ENCODE measurements at places on chromosomes 7 and 10. TPM values are rescaled to one million over a fixed set of nuclear protein-coding genes. Genes with fewer than 3 reads are reported as not detected.

LIPN gene
- not detected for total RNA-seq

GRCh38 chr7:47500103-47500563, 81.8 kb downstream of the TNS3 start:
- no peak for DNase-seq

- no peak for DNase-seq
These were observed 244.9 kb upstream of the LRRTM3 start for GRCh38 chr10:66680886-66681285.

DNA sequence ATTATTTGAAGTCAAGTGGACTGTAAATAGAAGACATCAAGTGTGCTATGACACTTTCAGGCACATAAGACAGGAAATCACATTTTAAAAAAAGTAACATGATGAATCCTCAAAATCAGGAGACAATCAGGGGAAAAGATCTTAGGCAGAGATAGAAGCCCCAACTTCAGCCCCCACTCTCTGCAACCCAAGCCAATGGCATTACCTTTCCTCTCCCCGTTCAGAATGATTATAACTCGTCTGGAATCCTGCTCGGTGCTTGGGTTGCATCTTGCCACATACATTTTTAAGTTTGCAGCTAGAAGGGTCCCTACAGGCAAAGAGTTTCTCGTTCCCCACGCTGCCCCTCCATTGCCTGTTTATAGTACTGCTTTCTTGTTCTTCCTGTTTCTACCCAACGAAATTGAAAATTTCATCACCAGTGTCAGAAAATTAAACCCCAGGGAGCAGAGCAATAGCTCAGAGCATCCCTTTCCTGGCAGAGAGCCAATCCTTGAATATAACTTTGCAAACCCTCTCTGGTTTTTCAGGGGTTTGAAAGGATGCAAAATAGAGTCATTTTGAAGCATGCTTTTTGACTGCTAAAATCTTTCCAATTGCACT, 260.5 kb upstream of the AOAH start:
- no peak for DNase-seq

DNA sequence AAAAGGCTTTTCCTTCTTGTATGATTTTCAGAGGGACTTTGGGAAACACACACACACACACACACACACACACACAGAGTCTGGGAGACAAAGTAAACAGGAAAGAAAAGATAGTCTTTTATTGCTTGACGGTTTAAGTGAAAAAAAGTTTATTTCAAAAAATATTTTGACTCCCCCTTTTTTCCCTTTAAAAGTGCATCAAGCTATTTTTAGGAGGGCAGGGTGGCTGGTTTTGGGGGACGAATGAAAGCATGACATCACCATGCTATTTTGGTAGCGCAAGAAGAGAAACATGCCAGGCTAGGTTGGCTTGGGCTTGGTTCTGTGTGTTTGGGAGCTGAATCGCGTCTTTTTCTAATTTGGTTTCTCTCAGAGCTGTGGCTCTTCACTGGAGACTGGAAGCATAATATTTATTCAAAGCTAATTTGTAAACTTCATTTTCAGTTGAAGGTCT, 129.2 kb downstream of the BAMBI start:
- DNase-seq, result no peak

DNA sequence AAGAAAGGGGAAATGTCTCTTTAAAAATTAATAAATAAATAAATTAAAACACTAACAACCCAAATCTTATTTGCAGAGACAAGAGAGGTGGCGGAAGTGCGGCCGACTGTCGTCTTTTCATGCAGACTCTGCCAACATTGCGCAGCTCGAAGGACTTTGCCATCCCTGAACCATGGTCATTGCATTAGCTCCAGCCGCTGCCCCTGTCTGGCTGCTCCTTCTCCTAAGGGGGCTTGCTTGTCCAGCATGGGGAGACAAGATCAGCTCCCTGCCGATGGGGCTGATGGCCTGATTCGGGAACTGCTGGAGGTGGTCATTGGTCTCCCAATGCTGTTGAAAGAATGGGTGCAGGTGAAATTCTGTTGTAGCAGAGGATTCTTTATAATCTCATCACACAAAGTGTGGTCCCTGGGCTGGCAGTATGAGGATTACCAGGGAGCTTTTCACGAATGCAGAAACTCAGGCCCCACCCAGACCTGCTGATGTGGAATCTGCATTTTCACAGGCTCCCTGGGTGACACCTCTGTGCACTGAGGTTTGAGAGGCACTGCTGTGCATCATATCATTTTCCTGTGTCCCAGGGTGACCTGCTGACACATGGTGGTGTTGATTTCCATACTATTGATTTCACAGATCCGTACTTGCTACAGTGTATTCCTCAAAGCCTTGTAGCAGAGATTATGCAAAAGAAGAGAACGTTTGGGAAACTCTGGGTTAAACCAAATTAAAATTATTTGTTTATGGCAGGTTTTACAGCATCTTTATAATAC, 172.4 kb upstream of the ZMIZ1 start:
- no peak for DNase-seq

DNA sequence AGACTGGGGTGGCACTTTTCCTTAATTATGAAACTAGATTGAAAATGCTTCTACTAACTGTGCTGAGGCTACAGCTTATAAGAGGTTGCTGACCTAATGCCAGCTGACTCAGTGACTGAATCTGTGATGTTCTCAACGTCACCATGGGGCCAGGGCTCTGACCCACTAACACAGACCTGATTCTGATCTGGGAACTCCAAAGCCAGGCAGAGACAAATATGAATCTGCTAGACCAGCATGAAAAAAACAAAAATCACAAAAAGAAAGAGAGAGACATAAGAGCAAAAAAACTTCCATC, 16.1 kb downstream of the USP6NL start:
- DNase-seq, result no peak

DNA sequence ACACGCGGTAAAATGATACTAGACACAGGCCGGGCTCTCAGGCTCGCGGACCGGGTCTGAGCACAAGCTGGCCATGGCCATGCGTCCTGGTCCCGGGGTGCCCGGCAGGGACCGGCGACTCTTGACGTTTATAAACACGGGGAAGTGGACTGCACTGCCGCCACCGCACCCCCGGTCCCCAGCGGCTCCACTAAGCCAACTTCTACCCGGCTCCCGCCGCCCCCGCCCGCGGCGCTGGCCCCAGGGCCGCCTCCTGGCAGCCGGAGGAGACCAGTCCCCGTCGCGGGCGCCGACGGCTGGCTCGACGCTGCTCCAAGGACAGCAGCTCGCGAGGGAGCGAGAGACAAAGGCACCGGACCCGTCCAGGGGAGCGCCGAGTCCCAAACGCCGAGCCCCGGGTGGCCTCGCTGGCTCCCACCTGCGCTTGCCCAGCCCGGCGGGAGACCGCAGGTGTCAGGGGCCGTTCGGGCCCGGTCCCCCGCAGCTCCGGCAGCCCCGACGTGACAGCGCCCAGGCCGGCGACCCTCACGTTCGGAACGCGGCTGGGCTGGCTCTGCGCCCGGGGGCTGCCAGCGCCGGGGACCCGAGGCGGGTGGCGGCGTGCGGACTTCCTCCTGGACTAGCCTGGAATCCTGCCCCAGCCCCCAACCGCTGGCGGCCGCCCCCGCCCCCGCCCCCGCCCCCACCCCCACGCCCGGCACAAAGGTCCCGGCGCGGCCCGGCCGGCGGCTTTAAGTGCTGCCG, 517 bp downstream of the ITGB1 start:
- no peak for DNase-seq

- DNase-seq, result no peak
These were observed 2.5 kb downstream of the MTPN start for GRCh38 chr7:135974667-135975066.

- no peak for DNase-seq
These were observed 78.8 kb upstream of the FAM180A start for GRCh38 chr7:135827391-135827790.

DNA sequence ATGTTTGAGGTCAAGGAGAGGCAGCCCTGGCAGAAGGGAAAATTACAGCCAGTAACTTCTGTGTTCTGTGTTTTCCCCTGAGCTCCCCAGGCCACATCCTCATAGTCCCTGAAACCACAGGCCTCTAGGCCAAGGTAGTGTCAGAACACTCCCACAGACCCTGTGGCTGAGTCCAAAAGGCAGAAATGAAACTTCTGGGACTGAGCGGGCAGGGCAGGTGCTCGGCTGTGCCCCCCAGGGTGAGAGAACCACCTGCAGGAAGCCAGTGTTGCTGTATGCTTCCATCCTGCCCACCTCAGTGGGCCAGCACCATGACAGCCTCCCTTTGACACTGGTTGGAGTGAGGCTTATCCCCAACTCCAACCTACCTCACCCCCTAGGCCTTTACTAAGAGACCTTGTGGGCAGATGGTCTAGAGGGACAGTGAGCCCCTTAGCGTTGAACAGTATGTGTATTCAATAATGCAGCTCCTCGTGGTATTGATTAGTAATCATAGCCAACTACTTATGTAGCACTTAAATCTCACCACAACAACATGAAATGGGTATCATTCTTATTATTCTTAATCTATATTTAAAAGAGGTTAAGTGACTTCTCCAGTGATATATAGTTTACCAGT, 30.3 kb downstream of the PIK3CG start:
- DNase-seq, result no peak

AKR1C2 gene
- total RNA-seq, result 50.4 TPM

DNA sequence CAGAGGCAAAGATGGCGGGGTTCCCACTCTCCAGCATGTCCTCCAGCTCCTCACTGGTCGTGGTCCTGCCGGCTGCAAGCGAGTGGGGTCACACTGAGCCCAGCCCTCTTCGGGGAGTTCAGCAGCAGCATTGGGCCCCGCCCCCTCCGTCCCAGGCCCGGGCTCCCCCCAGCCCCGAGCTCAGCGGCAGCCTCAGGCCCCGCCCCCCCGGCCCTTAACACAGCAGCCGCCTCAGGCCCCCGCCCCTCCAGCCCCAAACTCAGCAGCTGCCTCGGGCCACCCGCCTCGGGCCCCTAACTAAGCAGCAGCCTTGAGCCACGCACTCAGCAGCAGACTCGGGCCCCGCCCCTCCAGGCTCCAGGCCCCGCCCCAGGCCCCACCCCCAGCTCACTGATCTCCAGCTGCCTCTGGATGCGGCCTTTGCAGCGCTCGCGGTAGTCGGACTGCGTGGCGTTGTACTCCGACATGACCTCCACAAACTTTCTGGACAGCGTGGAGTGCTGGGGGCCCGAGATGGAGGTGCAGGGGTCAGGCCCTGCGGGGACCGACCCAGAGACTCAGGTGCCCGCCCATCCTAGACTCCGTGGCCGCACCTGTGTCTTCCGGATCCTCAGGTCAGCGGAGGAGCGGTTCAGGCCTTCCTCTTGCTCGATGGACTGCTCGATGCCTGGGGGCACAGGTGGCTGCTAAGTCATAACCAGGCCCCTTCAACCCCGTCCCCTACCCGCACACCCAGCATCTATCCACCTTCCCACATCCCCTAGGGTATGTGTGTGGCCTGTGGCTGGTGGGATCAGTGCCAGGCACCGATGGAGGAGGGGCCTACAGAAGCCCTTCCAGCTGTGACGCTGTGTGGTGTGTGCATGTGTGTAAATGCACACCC, 15.5 kb downstream of the STX1A start:
- DNase-seq, result no peak

DNA sequence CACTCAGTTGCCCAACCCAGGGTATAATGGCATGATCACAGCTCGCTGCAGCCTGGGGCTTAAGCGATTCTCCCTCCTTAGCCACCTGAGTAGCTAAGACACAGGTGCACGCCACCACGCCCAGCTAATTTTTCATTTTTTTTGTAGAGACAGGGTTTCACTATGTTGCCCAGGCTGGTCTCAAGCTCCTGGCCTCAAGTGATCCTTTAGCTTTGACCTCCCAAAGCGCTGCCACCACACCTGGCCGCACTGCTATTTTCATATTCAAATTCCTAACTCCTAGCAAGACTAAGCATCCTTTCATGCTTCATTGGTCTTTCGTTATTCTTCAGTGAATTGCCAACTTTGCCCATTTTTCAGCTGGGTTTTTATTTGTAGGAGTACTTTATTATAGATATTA, 30.4 kb upstream of the DAGLB start:
- no peak for DNase-seq
